ENCODE measurements at places on chromosomes 6 and 20.

DNA sequence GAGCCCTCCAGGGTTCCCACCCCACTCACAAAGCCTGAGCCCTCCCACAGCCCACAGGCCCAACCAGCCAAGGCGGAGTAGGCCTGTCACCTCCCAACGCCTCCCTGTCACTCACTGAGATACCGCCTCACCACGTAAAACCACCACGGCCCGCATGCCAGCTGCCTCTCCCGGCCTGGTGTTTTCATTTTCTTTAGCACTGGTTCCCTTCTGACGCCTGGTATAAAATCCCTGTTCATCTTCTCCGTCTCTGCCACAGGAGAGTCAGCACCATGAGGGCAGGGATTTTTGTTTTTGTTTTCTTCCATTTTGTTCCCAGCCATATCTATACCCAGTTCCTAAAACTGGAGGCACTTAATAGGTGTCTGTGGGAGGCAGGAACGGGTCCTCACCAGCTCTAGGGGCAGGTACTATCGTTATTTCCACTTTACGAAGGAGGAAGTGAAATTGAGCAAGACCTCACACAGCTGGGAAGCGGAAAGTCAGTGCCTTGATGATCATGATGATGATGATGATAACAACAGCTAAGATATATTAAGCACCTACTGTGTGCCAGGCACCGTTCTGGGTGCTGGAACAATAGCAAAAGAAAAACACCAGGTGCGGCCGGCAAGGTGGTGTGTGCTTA is 58.6 kb downstream of the SNAI1 start:
- DNase-seq: no peak

DNA sequence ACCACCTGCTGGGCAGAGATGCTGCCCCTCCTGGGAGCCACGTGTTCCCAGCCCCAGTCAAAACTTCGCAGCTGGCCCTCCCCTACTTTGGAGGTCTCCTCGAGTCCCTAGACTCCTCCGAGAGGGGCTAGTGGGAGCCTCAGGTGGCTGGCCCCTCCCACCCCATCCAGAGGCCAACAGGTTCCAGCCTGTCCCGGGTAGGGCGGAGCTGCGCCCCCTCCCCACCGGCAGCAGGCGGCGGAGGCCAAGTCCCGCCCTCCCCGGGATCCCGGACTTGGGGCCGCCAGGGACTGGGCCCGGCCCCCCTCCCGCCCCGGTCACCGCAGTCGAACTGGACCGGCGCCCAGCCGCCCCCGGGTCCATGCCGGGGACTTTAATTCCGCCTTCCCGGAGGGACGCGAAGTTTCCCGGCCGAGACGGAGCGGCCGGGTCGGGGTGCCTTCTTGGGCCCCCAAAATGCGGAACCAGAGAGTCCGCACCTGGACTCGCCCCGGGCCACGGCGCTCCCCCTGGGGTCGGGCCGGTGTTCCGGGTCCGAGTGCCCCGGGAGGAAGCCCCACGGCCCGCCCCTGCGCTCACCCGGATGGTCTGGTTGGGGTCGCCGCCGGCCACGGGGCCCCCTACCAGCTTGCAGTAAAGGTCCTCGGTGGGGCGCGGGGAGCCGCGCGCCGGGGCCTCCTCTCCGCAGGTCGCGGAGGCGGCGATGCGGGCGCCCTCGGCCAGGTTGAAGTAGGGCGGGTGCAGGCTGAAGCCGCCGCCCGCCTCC is 559 bp downstream of the LAMA5 start:
- no peak for DNase-seq

DNA sequence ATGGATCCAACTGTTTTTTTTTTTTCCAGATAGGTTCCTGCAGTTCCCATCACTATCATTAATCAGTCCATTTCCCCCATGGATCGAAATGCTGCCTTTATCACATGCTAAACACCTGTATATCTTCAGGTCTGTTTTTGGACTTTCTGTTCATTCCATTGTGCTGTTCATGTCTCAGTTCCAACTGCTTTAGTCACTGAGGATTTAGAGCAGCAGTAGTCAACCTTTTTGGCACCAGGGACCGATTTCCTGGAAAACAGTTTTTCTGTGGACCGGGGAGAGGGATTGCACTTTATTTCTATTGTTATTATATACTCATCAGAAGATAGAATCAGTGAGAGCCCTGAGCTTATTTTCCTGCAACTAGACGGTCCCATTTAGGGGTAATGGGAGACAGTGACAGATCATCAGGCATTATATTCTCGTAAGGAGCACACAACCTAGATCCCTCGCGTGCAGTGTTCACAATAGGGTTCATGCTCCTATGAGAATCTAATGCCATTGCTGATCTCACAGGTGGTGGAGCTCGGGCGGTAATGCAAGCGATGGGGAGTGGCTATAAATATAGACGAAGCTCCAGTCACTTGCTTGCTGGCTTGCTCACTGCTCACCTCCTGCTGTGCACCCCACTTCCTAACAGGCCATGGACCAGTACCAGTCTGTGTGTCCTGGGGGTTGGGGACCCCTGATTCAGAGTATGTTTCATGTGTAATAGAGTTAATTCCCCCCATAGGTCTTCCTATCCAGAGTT is 46.0 kb downstream of the CAP2 start:
- no peak for DNase-seq

DNA sequence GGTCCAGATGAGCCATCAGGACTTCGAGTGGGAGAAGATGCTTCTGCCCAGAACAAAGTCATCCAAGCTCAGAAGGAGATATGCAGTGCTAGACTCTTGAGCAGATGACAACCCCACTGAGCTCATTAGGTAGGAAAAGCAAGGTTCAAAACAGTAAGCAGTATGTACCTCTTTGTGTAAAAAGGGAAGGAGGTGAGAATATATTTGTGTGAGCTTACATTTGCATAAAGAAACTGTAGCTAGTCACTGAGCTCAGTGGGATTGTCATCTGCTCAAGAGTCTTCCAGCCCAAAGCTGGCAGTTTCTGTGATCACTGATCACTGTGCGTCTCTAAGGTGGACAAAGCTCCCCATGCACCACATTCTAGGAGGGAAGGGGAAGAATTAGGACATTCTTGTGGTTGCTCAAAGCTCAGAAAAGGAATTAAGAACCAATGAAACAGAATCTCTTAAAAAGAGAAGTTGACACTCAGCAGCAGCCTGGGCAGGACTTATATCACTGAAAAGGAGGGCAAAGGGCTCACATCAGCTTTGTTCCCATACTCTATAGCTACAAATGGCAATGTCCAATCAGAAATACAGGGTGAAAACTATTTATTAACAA is 90.0 kb upstream of the MAFB start:
- DNase-seq: no peak
